ENCODE measurements at places on chromosomes 2 and 18. TPM values are rescaled to one million over a fixed set of nuclear protein-coding genes. Genes with fewer than 3 reads are reported as not detected.

GRCh38 chr2:172053486-172053885, 31.8 kb upstream of the DLX1 start:
- DNase-seq, result no peak

DNA sequence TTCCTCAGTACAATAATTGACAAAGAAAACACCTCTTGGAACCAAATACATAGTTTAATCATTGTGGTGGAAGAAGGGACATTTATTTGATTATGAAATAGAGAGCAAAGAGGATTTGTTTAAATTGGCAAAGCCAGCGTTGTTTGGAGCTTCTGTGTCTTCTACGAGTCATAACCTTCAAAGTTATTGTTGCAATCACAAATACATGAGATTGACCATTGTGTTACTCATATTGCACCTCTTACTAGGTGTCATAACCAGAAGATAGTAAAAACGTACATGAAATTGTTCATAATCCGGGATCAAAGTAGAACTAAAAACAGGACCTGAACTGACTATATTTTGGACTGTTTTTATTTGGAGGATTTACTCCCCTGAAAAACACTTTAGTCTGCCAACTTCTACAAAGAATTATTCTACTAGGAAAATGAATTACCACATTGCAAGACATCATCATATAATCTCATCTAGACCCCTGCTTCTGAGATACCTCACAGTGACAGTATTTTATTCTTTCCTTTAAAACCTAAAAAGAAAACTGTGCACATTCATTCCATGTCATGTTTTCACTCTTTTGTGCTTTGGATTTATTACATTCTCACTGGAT, 151.7 kb upstream of the KLF7 start:
- DNase-seq, result no peak

- DNase-seq, result no peak
Observed at GRCh38 chr2:241739651-241740050, 5.2 kb downstream of the D2HGDH start.

GRCh38 chr18:73479477-73479876, 611.7 kb upstream of the NETO1 start:
- DNase-seq, result no peak

- DNase-seq, result no peak
Observed at GRCh38 chr2:74691929-74692328, 37.9 kb downstream of the SEMA4F start.

DNA sequence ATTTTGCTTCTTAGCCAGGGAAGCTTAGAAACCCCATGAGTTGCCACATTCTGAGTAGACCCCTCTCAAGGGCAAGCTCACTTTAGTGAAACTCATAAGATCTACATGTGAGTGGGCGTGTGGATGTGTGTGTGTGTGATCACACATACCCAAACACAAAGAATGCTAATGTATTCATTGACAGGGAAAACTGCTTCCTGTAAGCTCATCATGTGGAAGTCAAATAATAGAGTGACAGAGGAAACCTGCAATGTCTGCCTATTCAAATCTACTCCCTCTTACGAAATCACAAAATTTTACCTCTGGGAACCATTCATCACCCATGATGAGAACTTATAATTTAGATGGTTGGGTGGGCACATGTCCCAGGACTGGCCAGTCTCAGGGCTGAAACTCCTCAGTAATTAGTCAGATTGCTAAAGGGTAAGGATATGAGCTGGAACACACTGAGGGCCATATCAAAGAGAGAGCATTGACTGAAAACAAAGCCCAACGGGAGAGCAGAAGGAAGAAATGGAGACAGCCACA, 94.5 kb upstream of the CCDC150 start:
- DNase-seq, result no peak

DNA sequence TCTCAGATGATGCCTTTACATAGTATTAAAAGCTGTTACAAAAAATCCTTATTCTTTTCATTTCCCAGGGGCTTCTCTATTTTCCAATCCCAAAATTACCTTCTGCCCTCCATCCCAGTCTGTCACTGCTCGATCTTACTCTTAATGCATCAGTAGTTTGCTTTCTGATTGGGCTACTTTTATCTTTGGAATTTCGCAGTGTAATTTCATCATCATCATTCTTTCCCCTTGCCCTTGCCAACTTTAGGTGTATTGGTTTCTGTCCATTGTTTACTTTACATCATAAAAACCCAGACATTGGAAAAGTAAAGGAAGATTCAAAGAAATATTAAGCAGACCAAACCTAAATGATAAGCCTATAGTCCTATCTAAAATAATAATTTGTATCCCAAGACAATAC, 457.2 kb downstream of the PIK3C3 start:
- DNase-seq, result no peak

DNA sequence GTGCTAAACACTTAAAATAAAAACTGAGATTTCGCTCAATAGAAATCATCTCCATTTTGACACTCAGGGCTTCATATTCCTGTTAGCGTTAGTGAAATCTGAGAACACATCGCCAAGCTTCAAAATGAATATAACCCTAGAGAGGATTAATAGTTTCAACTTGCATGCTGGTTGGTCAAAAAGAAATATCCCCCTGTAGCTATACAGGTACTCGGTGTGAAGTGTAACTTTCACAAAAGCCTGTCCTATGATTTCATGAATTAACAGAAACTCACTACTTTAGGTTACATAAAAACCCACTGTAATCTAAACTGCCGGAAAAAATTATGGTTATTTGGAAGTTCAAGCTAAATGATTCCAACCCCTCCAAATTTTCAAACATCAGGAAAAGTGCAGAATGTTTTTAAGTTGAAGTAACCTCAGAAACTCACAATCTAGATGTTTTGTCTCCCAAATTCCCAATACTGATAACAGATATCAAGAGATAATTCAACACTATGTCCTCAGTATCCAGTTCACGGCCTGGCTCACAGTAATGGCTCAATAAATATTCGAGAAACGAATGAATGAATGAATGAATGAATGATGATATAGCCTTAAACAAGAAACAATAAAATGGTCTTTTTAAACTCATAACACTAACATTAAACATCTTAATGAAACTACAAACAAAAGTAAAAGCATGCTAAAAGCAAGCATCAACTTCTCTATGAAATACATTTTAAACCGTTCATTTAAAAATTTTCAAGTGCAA, 2.5 kb downstream of the TLK1 start:
- DNase-seq, result no peak

GRCh38 chr2:202530038-202530437, 104.7 kb upstream of the FAM117B start:
- no peak for DNase-seq

IL1RL1 gene
- 44.9 TPM for polyA plus RNA-seq

SERPINB13 gene
- 0.04 TPM for polyA plus RNA-seq

All from heart right ventricle (tissue), 16 donors.